PC-9 (cell line): ENCODE measurements at places on chromosomes 4 and X.

DNA sequence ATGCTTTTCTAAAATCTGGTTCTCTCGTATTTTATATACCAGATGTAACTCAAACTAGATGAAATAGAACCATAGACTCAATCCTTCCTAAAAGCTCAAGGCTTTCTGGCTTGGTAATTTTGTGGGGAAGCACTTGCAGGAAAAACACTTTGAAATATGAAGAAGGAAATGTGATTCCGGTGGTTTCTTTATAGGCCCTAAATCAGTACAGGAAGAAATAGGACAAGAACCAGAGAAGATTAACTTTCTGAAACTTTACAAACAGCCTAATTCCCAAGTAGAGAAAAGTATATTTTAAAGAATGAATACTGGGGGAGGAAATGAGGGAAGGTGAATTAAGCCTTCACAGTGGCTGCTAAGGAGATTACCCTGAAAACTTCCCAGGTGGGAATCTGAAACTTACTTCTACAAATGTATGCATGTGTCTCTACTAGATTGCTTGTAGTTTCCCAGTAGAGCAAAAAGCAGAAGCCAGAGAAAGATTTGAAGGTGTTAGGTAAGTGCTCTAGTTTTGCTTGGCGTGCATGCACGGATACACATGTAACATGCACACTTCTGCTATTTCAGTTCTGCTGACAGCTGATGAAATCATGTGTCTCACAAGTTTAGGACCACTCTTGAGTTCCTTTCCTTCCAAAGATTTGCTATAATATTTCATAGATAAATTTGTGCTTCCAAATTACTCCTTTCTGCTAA is 92.1 kb downstream of the AFF1 start:
- DNase-seq = no peak

GRCh38 chrX:118872102-118872566 is 48.5 kb downstream of the ZCCHC12 start:
- peak; percentile 57 for DNase-seq

DNA sequence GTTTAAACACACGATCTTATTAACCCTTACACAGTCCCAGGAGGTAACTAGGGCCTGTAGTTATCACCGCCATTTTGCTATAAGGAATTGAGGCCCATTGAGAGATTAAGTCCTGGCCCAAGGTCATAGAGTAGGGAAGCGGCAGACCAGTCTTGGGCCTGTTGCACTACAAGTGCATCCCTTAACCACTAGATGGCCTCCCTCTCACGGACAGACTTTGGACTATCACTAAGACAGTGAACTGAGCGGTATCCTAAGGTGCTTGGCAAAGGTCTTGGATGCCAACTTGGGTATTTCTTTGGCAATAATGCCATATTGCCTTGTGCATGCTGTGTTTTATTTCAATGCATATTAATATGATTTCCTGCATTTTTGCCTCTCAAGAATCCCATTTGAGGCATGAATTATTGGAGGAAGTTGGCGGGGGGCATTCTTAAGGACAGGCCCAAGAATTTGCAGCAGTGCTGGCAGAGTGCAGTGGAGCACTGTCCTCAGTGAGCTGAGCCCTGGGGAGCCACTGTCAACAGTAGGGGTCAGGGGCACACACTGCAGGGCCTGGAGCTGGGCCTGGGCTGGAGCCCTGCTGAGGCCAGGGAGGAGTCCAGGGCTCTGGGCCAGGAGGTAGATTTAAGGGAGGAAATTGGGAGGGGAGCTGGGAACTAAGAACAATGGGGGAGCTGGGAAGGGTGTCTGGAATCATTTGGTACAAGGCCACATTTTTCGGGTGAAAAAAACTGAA is 147.4 kb downstream of the SMIM20 start:
- DNase-seq = peak; percentile 41

DNA sequence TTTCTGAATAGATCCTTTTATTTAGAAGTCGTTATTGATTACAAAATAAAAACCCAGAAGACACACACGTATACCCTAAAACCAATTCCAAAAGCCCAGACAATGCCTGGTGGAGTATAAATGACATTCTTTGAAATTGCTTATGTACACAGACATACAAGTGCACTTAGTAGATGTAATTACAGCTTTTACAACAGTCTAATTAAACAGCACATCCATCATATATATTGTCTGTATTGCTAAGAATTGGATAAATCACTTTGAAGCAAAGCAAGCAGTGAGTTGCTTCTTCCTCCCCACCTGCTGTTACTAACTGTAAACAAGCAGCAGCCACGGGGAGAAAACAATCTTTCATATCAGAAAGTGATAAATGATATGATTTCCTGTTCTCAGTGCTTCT is 645.7 kb downstream of the TLL1 start:
- DNase-seq = no peak

DNA sequence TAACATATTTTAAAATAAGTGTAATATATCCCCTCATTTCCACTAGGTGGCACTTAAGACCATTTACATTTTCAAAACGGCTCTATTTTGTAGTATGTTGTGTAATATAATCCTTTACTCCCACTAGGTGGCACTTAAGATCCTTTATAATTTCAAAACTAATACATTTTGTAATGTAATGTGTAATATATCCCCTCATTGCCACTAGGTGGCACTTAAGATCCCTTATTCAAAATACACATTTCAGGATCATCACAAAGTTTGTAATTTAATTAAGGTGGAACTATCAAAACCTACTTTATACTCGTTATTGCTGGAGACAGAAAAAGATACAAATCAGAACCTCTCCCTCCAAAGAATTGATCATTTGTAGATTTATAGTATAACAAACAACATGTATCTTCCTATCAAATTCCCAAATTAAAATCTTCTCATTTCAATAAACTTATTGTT is 132.5 kb downstream of the ARHGAP6 start:
- DNase-seq = peak; percentile 76

DNA sequence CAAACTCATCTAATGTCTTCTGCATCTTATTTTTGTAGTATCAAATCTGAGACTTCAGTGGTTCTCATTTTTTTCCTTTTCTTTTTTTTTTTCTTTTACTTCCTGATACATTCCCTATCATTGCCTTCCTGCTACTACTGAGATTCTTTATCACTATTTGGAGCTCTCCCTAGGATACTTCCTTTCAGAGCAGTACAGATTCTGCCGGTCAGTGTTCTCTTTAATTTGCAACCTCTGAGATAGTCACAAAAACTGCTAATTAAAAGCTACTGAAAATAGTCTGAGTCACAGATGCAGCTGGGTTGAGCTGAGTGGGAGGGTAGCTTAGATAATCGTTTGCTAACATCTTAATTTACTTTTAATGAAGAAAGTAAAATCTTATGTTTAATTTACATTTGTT is 1279.7 kb downstream of the ARAP2 start:
- DNase-seq = no peak

- DNase-seq = no peak
These were observed 12.2 kb downstream of the MGAT4D start for GRCh38 chr4:140485939-140486338.

DNA sequence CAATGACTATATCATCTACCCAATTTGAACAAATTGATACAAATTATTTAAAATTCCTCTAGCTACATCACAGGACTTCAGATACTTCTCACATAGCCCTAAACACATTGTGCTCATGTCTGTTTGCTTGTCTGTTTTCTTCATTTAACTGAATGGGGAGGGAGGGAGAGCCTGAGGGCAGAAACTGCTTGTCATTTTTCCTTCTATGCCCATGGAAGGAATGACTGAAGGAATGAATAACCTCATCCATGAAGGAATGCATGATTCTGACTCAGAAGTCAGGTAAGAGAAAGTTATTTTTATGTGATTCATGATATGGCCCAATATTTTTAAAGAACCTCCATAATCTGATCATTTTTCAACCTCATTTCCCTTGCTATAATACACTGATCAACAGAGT is 418.0 kb upstream of the PITX2 start:
- DNase-seq = no peak

GRCh38 chr4:16959305-16959704 is 60.9 kb upstream of the LDB2 start:
- no peak for DNase-seq

GRCh38 chr4:83783215-83783614 is 247.3 kb downstream of the GPAT3 start:
- DNase-seq = no peak

GRCh38 chr4:54056360-54056759 is 8.0 kb downstream of the CHIC2 start:
- no peak for DNase-seq

DNA sequence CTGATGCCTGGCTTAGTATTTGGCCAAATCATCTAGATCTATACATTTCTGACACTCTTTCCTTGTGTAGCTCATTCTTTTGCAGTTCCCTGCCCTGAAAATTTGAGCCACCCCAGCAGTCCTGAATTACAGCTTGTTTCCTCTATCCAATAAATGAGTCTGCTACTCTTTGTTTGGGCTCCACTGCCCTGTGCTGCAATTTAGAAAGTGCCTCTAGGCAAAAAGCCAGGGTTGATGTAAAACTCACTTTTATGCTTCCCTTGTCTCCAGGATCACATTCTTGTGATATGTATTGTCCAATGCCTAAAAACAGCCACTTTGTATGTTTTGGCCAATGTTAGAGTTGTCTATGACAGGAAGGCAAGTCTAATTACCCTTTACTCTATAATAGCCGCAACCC is 101.7 kb upstream of the MAP3K15 start:
- DNase-seq = no peak

DNA sequence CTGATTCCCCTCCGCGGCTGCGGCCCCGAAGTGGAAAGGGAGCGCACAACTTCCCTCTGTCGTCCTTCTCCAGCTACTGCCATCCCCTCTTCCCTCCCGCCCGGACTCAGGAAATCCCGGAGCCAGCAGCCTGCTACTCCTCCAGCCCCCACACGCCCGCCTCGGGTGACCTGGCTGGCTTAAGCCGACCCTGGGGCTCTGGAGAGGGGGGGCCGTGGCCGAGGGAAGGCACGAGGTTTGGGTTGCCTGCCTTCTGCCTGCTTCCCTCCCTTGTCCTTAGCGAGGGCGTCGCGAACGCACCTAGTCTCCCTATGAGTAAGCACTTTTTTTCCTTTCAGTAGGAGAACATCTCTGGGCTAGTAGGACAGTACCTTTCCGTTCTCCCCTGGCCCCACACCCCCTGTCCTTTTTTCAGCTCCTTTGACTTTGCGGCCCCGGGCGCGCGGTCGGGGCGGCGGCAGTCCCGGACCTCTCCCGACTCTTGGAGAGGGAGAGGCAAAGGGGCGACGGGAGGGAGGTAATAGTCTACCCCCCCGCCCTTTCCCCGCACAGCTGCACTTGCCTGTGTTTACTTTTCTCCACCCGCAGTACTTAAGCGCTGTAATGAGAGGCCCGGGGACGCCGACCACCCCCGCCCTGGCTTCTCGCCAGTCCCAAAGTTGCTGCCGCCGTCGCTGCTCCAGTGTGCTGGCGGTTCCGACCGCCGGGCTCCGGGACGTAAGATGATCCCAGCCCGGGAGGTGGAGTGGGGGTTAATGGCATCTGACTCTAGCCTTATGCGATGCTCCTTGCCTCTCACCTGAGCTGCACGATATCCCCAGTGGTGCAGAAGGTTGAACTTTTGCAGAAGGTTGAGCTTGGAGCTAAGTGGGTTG is 868 bp downstream of the PLS3 start:
- peak; percentile 53 for DNase-seq

GRCh38 chrX:114906984-114907510 is 110.4 kb downstream of the IL13RA2 start:
- no peak for DNase-seq

GRCh38 chr4:97950836-97951235 is 192.4 kb downstream of the STPG2 start:
- DNase-seq = no peak

GRCh38 chr4:144056800-144057199 is 37.6 kb upstream of the GYPB start:
- no peak for DNase-seq

GRCh38 chr4:41361794-41362526 is 105.2 kb downstream of the UCHL1 start:
- DNase-seq = peak; percentile 26

DNA sequence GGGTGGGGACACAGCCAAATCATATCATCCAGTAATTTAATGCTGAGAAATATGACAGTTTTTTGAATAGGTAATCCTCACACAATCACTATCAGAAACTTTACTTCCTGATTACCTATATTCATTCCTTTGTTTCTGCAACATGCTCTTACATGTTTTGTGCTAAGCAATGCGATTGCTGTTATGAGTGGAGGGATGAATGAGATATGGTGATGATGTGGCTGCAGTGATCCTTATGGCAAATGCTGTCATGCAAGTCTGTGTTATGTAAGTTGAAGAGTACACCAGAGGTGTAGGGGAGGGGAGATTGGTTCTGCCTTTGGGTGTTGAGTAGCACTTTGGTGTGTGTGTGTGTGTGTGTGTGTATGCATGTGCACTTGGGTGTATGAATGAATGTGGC is 14.6 kb downstream of the HERC3 start:
- DNase-seq = no peak

DNA sequence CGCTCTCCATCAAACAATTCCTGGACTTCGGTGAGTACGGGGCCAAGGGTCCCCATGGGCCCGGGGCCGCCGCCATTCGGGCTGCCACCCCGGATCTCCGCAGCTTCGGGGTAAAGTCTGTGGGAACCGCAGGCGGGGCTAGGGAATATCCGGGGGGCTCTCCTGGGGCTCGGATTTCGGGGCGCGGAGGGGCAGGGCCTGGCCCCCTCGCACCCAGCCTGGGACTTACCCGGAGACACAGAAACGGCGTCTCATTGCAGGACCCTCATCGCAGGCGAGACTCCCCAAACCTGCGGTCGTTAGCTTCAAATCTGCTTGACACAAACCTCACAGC is 413 bp downstream of the PDK3 start:
- no peak for DNase-seq

DNA sequence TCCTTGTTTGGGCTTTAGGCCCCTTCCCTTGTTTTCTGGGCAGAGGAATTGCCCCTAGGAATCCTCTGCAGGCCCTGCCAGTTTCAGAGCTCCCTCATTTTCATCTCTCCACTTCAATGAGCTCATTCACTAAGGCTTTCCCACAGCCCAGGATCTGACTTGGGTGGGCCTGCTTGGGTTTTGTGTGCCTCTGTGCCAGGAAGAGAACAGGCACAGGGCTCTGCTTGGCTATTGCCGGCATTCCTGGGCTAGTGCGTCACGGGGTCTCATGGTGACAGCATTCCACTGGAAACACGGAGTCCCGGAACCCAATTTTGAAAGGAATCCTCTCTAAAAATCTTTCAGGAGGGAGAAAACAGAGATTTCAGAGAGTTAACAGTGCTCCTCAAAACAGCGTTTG is 150.5 kb downstream of the VCX3A start:
- no peak for DNase-seq

- DNase-seq = no peak
These were observed 428.8 kb downstream of the NKX6-1 start for GRCh38 chr4:84070289-84070688.

DNA sequence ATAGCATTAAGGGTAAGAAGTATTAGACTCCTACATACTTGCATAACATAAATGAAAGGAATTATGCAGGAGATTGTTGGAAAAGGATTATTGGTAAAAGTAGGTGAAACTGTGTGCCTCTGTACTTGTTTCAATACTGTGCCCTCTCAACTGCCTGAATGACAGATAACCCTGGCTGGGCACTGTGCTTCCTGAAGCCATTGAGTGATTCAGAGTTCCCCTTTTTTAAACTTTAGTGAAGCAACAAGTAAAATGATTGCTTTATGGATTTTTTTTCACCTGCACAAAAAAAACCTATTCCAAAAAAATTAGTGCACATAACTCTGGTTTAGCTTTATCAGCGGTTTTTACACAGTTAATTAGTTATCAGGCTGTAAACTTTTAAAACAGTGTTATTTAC is 204.8 kb downstream of the TRAM1L1 start:
- DNase-seq = no peak
